Lung (tissue), 17 donors: ENCODE measurements at places on chromosomes 7 and 10. TPM values are rescaled to one million over a fixed set of nuclear protein-coding genes. Genes with fewer than 3 reads are reported as not detected.

DNA sequence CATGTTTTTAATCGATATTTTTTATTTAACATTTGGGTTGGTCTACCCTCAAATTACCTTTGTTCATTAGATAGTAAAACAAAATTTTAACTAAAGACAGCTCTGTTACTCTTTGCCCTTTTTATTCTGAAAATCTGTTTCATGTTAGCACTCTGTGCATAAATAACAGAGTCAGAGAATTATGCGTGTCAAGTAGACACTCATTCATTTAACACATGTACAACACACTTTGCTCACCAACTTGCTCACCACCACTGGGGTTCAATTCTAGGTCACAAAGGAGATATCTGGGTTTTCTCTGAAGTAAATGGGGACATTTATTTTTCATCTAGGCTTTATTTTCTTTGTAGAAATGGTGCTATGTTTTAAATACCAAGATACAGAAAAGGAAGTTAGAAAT, 457.4 kb upstream of the SEMA3D start:
- DNase-seq: no peak

Gene RPEL1
- not detected for total RNA-seq

Gene PNLIP
- 2.9 TPM for total RNA-seq

Gene ACHE
- total RNA-seq: 8.2 TPM

Gene SRPK2
- 33.3 TPM for total RNA-seq

DNA sequence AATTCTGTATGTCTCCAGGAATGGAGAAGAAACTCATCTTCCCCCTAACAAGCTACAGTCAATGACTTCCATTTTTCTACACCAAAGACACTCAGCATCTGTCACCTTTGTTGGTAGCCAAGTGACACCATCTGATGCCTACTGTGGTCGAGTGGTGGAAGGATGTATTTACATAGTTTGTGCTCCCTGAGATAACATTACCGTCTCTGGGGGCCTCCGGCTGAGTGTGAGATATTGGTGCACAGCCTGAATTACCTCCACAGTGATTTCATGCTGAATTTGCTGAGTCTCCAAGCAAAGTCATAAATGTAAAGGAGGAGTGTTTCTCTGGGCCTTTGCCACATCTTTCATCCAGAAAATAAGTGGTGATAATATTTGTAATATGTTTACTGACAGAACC, 114.0 kb downstream of the GRID1 start:
- DNase-seq: no peak

- DNase-seq: no peak
Observed at GRCh38 chr7:69245646-69246045, 352.6 kb upstream of the AUTS2 start.

DNA sequence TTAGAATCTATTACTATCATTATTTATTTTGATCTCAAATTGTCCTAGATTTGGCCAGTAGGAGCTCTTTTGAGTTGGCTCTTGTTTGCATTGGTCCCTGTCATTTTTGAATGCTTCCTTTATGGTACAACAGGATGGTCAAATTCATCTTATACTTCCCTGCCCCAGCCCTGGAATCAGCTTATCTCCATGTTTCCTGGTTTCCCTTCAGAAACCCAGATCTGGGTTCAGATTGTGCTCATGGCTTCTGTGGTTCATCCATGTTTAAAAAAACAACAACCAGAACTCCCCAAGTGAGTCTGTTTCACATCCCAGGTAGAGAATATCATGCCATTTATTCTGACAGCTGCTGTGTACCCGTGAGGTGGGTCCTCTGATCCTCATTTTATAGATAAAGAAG, 10.6 kb downstream of the ZFYVE27 start:
- DNase-seq: no peak

Gene BICC1
- 43.1 TPM for total RNA-seq

DNA sequence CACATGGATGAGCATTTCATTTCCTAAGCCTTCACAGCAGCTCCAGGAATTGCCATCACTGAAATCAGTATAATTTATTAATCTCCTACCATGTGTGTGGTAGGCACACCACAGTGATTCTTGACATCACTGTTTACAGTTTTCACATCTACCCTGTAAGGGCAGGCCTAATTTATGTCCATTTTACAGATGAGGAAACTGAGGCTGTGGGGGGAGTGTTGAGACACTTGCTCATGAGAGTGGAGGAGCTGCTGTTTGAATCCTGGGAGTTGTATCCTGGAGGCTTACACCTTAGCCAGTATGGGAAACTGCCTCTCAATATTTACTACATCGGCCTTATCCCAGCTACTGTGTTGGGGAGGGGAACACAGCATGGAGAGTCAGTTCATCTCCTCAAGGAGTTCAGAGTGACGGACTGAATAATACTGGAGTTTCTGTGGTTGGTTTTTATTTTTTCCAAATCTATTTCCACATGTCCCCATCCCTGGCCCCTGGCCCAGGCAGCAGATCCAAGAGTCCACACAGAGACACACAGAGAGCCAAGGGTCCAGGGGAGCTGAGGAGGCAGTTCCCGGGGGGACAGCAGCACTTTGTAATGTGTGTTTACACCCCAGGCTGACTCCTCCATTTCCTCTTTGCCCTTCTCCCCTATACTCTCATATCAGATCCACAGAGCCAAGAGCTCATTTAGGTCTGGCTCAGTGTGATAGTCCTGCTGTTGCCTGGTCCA, 13.2 kb downstream of the UBTD1 start:
- no peak for DNase-seq

GRCh38 chr7:1026721-1027161, 17.6 kb upstream of the GPR146 start:
- DNase-seq: no peak

GRCh38 chr7:88546808-88547207, 212.7 kb upstream of the ZNF804B start:
- no peak for DNase-seq

GRCh38 chr10:68828833-68829232, 1.5 kb downstream of the STOX1 start:
- DNase-seq: no peak

Gene GNAI1
- total RNA-seq: 155 TPM

GRCh38 chr10:31457858-31458257, 138.8 kb downstream of the ZEB1 start:
- DNase-seq: no peak

GRCh38 chr7:74217455-74218342, 7.9 kb downstream of the LAT2 start:
- no peak for DNase-seq

DNA sequence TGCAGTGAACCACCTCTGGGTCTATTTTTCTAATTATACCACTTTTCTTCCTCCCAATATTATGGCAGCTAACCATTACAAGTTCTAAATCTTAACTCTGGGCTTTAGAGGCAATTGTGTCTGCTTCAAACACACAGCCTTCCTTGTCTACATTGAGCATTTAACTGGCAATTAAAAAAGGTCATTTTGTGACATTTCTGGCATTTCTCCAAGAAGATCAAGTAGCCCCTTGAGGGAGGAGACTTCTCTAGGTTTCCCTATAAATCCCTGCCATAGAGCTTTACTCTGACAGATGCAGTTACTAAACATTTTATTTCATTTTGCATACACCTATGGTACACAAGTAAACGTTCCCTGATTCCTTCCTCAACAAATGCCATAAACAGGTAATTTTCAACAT, 33.4 kb upstream of the FAM133B start:
- DNase-seq: no peak

GRCh38 chr10:93412801-93413200, 69.3 kb downstream of the MYOF start:
- no peak for DNase-seq

Gene TDRD1
- 0.25 TPM for total RNA-seq

Gene PAX4
- not detected for total RNA-seq

GRCh38 chr10:93054486-93054885, 6.1 kb upstream of the CYP26C1 start:
- DNase-seq: no peak

DNA sequence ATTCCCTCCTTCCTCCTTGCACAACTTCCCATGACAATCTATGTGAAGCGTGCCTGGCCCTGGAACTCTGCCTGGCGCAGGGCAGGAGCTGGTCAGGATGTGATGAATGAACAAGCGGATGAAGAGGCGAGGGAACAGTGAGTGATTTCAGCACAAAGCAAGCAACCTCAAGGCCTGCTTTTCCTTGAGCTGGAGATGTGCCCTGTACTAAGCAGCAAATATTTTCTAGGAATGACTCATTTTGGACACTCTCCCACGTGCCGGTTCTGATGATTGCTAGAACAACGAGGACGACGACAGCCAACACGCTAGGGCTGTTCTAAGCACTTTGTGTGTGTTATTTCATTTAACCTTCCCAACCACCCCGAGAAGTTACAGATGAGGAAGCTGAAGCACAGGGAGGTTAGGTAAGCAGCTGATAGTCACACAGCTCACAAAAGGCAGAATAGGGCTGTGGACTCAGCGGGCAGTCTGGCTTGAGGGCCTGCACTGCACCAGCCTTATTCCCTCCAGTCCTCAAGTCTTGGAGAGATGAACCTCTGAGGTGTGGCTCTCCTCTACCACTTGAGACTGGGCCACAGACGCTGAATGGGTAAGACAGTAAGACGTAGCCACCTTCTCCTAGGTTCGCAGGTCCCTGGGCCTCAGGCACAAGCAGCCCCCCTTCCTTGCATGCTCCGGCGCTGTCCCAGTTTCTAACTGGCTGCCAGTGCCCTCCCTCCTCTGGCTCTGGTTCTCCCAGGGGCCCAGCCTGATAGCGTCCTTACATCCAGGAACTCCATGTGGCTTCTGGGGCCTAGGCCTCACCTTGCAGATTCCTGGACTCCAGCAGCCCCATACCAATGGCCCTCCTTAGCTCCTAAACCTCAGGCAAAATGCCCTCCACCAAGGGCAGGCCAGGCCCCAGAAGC, 59.0 kb downstream of the YKT6 start:
- DNase-seq: peak; percentile 64

Gene HYAL4
- 0.74 TPM for total RNA-seq

DNA sequence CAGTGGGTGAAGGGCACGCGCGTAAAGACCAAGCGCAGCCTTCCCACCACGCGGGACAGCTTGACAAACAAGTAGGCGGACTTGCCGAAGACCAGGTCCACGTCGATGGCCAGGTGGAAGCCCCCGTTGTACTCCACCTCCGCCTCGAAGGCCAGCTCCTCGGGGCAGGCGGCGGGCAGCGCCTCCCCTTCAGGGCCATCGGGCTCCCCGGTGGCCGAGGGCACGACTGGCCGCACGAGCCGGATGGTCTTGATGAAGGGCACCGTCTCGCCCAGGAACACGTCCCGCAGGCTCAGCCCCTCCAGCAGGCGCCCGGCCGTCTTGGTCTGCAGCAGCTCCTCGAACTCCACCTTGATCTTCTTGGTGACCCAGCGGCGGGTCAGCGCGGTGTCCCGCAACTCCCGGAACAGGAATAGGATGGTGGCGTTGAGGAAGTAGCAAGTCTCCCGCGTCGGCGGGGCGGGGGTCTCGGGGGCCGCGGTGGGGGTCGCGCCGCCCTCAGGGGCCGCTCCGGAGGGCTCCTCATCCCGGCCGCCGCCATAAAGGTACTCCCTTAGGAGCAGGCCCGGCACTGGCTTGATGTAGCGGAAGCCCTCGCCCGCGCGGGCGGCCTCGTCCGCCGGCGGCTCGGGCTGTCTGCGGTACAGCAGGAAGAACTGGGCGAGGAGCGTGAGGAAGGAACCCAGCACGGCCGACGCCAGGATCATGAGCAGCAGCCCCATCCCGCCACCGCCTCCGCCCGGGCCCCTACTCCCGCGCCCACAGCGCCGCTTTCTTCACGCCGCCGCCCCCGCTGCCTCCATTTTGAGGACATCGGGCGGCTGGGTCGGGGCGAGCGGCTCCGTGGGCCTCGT, 507 bp downstream of the PDZD8 start:
- peak; percentile 71 for DNase-seq

Gene CHST15
- 30.9 TPM for total RNA-seq

Gene GRID2IP
- total RNA-seq: 0.80 TPM

GRCh38 chr7:2260820-2261219, 18.8 kb downstream of the NUDT1 start:
- DNase-seq: peak; percentile 72

DNA sequence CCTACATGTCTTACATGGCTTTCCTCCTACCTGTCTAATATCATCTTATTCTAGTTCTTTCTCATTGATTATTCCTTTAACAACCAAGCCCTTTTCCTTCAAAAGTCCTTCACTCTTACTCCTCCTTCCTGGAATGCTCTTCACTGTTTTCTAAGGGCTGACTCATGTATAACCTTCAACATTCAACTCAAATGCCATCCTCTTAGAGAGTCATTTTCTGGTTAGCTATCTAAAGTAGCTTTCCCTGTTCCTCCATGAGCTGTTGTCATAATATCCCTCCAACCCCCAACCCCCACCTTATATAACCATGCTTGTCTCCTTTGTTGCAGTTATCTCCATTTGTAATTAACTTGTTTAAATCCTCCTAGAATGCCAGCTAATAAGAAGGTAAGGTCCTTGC, 286.8 kb downstream of the ADK start:
- DNase-seq: no peak

GRCh38 chr7:140360697-140361229, 37.6 kb downstream of the SLC37A3 start:
- DNase-seq: no peak

Gene CC2D2B
- 5.0 TPM for total RNA-seq

DNA sequence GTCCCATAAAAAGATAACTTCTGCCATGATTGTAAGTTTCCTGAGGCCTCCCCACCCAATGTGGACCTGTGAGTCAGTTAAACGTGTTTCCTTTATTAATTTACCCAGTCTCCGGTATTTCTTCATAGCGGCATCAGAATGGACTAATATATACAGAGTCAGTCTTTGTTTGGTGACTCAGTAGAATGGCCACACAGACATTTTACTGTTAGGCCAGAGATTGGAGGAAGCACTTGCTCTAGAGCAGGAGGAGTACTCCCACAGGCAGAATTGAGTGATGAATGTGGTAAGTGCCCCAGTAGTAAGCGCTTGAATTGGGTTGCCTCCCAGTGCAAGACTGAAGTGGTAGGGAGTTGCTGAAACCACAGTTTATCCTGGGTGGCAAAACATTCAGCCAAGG, 149.5 kb upstream of the SMIM30 start:
- DNase-seq: no peak

DNA sequence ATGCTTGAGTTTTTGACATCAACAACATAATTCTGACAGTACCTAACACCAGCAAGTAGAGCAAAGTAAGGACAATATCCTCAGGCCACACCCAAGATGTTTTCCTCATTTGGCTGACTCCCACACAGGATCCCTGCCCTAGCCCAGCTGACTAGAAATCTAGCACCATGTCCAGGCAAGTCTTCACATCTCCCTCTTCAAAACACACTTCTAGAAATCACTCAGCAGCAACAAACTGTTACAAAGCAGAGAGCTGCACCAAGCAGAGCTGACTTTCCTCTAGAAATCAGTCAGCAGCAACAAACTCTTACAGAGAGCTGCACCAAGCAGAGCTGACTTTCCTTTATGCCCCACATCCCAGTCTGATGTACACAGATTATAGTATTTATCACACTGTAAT, 7.7 kb downstream of the TMEM168 start:
- DNase-seq: no peak

Gene DENND2A
- 12.8 TPM for total RNA-seq

GRCh38 chr7:40199076-40199802, 64.4 kb downstream of the SUGCT start:
- peak; percentile 30 for DNase-seq

DNA sequence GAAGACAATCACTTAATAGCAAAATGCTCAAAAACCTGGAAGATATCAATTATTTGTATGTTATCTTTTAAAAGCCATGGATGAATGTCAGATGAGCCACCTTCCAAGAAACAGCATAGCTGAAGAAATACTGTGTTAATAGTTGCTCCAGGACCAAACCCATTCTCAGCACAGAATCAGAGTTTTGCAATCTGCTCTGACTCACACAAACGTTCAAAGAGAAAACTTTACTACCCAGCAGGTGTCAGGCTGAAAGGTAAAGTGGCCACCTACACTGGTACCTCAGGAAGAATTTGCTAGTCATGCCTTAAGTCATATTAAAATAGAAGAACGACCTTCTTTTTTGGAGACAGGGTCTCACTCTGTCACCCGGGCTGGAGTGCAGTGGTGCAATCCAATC, 526.5 kb downstream of the PARD3 start:
- DNase-seq: no peak
